Effector memory CD4-positive, alpha-beta T cell (primary cell): ENCODE measurements at places on chromosomes 16 and 17.

- H3K36me3 ChIP-seq = no peaks in the 10 kb centered on the region
- peak within 1 kb of the TSS; percentile 59 for H3K4me3 ChIP-seq
- peaks cover 22% of the 10 kb centered on the region for H3K4me1 ChIP-seq
- DNase-seq = peak; percentile 23
- peaks cover 11% of the 10 kb centered on the region for H3K27me3 ChIP-seq
- H3K27ac ChIP-seq = no peak within 1 kb of the TSS
These were observed at the start of gene SPNS2 for GRCh38 chr17:4498461-4499397. Gene SPNS2 (plus strand): TSS chr17:4498881. CDS start chr17:4499048, 167 bp downstream.

DNA sequence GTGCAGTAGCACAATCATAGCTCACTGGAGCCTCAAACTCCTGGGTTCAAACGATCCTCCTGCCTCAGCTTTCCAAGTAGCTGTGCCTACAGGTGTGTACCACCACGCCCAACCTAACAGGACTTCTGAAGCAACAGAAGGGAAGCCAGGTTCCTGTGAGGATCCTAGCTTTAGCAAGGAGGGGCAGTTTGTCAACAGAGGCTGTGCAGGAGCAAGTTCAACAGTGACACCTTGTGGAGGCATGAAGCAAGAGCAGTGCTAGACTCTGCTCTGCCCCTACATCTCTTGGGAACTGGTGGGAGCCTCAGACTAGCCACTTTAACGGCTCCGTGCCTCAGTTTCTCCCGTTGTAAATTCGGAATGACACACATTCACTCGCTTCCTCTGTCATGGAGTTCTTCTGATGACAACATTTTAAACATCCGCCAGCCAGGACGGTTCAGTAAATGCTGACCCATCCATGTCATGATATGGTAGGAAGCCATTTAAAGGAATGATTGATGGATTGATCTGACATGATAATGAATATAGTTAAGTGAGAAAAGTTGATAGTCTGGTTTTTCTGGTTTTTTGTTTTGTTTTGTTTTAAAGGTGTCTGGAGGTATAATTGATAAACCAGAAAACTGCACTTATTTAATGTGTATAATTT lies 218.7 kb downstream of the MRTFB start:
- no peak overlapping the region for H3K4me3 ChIP-seq
- no peaks in the 10 kb centered on the region for H3K4me1 ChIP-seq
- no peak overlapping the region for H3K27ac ChIP-seq
- no peak for DNase-seq
- H3K36me3 ChIP-seq = no peaks in the 10 kb centered on the region

DNA sequence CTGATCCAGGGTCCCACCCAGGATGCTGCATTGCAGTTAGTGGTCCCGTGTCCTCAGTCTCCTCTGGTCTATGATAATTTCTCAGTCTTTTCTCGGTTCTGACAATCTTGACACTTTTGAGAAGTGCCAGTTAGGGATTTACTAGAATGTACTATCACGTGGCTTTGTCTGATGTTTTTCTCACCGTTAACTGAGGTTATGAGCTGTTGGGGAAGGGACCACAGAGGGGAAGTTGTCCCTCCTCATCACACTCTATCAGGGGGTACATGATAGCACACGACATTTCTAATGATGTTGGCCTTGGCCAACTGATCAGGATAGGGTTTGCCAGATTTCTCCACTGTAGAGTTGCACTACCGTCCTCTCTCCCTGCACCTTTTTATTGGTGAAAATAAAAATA lies 250.9 kb upstream of the SDK2 start:
- no peaks in the 10 kb centered on the region for H3K4me1 ChIP-seq
- no peaks in the 10 kb centered on the region for H3K36me3 ChIP-seq
- H3K27me3 ChIP-seq = no peaks in the 10 kb centered on the region
- DNase-seq = no peak

DNA sequence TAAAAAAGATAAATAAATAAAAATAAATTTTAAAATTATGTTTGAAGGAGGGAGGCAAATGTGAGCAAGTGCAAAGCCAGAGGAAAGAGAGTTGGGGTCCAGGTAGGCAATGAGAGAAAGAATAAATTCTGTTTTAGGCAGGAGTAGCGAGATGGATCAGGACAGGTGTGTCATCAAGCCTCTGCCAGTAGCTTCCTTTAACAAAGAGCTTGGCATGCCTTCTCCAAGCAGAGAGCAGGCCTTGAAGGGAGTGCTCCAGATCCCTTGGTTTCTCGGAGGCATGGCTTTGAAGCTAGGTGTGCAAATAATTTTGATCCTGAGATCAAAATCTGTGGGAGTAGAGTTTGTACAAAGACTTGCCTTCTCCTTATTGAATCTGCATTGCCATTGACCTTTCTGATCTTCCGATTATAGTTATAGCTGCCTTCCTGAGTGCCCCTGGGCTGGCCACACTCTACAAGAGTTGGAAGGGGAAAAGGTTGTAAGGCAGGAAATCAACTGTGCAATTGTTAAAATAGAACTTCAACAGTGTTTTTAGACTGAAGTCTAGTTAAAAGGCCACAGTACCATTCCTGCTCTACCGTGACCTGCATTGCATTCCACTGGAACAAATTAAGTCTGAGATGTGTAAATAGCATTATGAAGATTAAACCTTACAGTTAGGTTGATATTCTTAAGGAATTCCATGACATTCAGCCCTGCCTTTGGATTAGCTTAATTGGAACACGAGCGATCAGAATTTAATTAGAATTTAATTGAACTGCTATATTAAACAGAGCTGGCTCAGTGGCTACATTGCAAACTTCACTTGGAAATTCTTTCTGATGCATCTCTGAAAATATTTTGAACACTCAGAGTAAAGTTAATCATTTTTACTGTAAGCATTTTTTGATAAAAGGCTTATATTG lies 33.7 kb downstream of the IQCK start:
- DNase-seq = no peak
- no peak overlapping the region for H3K27ac ChIP-seq
- no peaks in the 10 kb centered on the region for H3K4me1 ChIP-seq
- no peaks in the 10 kb centered on the region for H3K36me3 ChIP-seq

GRCh38 chr17:68011199-68011665 lies 15.0 kb upstream of the C17orf58 start:
- peak; percentile 51 for DNase-seq
- no peaks in the 10 kb centered on the region for H3K4me1 ChIP-seq
- H3K27ac ChIP-seq = no peak overlapping the region
- H3K36me3 ChIP-seq = no peaks in the 10 kb centered on the region
- H3K27me3 ChIP-seq = no peaks in the 10 kb centered on the region

DNA sequence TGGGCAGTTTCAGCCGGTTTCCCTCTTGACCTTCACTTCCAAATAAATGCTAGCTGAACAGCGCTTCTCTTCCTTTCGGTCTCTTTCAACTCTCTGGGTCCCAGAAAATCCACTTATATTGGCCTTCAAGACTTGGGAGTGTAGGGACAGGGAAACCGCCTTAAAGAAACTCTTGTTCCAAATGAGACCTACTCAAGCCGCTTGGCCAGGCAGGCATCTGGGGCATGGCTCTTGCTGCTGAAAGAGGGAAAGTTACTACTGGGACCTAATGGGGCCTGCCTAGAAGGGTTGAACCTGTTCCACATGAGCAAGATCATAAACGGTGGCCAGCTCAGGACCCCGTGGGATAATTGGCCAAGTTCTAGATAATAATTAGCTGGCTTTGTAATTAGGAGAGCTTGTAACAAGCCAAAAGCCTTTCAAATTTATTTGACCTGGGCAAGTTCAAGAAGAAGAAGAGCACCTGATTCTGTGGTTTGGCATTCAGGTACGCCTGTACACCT lies 13.2 kb downstream of the CDH1 start:
- no peaks in the 10 kb centered on the region for H3K4me1 ChIP-seq
- no peak for DNase-seq
- no peaks in the 10 kb centered on the region for H3K36me3 ChIP-seq
- no peaks in the 10 kb centered on the region for H3K27me3 ChIP-seq
- no peak overlapping the region for H3K27ac ChIP-seq

DNA sequence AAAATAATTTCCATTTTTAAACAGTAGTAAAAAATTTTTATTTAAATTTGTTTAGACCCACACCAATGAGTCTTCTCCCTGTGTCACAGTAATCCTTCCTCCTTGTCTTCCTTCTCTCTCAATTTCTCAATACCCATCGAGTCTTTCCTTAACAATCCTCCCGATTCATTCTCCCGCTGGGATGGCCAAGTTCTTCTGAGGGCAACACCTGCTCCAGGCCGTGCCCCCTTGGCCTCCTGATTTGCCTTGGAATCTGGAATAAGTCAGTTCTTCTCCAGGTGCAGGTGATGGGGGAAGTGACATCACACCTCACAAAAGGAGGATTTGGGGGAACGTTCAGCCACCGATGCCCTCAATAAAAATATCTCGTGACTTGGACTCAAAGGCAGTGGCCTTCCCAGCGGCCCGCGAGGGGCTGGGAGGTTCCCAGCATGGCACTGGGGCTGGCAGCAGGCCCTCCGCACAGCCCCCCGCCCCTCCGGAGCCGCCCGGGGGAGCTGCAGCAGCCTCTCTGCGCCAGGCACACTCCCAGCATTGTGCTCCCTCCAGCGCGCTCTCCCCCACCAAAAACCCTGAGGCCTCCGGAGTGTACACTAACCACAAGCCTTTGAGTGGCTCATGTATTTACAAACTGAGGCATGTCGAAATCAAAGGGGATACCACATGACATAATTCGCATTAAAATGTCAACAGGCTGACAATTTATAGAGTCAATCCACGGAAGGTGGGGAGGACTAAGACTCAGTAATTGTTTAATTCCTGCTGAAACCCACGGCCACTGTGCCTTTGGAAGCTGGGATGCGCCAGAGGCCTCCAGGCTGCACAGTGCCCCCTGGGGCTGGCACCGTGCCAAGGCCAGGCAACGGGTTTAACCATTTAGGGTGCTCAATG lies 120.5 kb downstream of the ZFHX3 start:
- H3K4me3 ChIP-seq = no peak overlapping the region
- H3K27me3 ChIP-seq = no peaks in the 10 kb centered on the region
- no peak for DNase-seq
- H3K4me1 ChIP-seq = no peaks in the 10 kb centered on the region

DNA sequence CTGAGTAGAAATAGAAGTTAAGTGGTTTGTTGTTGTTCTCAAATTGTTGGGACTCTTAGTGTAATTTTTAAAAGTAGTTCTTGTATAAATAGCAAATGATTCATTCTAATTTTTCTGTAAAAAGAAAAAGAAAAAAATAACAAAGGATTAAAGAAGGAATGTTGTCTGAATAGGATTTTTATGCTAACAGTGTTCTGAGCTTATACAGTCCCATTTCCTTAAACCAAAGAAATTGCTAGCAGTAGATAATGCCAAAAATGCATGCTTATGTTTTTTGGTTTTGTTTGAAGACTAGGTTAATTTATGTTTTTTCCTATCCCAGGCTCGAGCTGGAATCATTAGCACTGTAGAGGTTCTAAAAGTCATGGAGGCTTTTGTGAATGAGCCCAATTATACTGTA lies 44.7 kb upstream of the KPNB1 start:
- no peak for DNase-seq
- no peak overlapping the region for H3K4me3 ChIP-seq
- H3K27me3 ChIP-seq = no peaks in the 10 kb centered on the region
- H3K4me1 ChIP-seq = no peaks in the 10 kb centered on the region

DNA sequence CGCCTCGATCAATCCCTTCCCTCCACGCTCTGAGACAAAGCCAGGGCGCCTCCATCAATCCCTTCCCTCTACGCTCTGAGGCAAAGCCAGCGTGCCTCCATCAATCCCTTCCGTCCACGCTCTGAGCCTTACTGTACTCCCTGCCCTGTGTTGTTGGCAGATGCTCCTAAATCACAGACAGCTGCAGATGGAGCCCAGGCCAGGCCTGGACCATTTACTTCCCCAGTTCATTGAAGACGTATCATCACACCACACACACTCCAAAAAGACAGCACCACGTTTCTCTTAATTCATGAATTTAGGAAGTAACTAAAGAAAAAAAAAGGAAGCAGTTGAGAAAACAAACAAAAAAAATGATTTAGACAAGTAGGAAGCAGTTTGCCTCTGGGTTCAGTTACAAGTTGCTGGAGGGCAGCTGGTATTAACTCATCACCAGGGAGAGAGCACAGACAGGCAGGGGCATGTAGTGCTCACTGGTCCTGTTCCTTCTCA lies 7.4 kb upstream of the CD300LD start:
- no peak overlapping the region for H3K27ac ChIP-seq
- no peak overlapping the region for H3K4me3 ChIP-seq
- no peaks in the 10 kb centered on the region for H3K27me3 ChIP-seq
- peaks cover 2% of the 10 kb centered on the region for H3K4me1 ChIP-seq

- no peak overlapping the region for H3K4me3 ChIP-seq
- H3K27ac ChIP-seq = no peak overlapping the region
- peaks cover 2% of the 10 kb centered on the region for H3K4me1 ChIP-seq
- H3K27me3 ChIP-seq = no peaks in the 10 kb centered on the region
- DNase-seq = no peak
- H3K36me3 ChIP-seq = peaks cover 22% of the 10 kb centered on the region
These were observed 16.6 kb downstream of the KATNB1 start for GRCh38 chr16:57752203-57752580.

- H3K4me1 ChIP-seq = peaks cover 5% of the 10 kb centered on the region
- no peak overlapping the region for H3K27ac ChIP-seq
- no peaks in the 10 kb centered on the region for H3K27me3 ChIP-seq
- peak overlapping the region; percentile 26 for H3K4me3 ChIP-seq
- DNase-seq = no peak
These were observed 10.1 kb downstream of the KSR1 start for GRCh38 chr17:27466376-27466742.

GRCh38 chr17:40950176-40950575 lies 12.7 kb upstream of the KRT23 start:
- no peak overlapping the region for H3K27ac ChIP-seq
- H3K4me3 ChIP-seq = no peak overlapping the region
- H3K27me3 ChIP-seq = no peaks in the 10 kb centered on the region
- DNase-seq = no peak

DNA sequence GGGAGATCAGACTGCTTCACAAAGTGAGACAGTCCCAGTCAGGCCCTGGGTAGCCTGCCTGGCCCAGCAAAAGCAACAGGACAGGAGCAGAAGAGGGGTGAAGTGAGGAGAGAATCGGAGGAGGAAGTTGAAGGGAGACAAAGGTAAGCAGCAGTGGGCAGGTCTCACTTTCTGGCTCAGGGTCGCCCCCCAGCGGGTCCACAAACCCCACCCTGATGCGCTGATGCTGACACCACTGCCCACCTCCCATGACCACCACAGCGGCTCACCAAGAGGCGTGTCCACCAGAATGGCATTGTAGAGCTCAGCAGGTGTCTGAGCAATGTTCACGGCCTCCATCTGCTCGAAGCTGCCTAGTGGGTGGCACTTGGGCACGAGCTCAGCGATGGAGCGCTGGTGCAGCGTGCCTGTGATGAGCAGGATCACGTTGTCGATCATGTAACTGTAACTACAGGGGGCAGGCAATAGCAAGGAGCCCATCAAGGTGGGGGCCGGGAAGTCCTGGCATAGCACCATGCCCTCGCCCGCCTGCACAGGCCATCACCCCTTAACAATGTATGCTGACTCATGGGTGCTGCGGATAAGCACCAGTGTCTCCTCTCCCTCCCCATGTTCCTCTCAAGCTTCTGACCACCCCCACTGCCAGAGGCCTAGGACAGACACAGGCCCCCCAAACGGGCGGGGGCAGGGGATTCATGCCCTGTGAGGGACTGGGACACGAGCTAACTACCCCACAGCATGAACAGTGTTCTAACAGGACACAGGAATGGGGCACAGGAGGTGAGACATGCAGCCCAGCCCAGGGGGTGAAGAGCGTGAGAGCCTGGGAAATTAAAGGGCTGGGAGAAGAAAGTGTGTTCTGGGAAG lies 13.6 kb downstream of the HSD11B2 start:
- H3K27ac ChIP-seq = no peak overlapping the region
- no peak overlapping the region for H3K4me3 ChIP-seq
- H3K4me1 ChIP-seq = no peaks in the 10 kb centered on the region
- no peak for DNase-seq
- H3K36me3 ChIP-seq = peaks cover 43% of the 10 kb centered on the region

GRCh38 chr17:63382826-63383225 lies 63.3 kb downstream of the CYB561 start:
- DNase-seq = no peak
- H3K27ac ChIP-seq = no peak overlapping the region
- H3K36me3 ChIP-seq = no peaks in the 10 kb centered on the region
- no peaks in the 10 kb centered on the region for H3K27me3 ChIP-seq
- H3K4me1 ChIP-seq = no peaks in the 10 kb centered on the region
